ENCODE measurements at places on chromosomes 4 and X.

GRCh38 chr4:69811166-69811565 is 48.8 kb downstream of the SULT1E1 start:
- no peak for DNase-seq

- no peak for DNase-seq
These were observed 50.5 kb upstream of the RAB33B start for GRCh38 chr4:139403462-139403861.

- DNase-seq: no peak
These were observed 367.6 kb downstream of the PPP3CA start for GRCh38 chr4:100979736-100980135.

DNA sequence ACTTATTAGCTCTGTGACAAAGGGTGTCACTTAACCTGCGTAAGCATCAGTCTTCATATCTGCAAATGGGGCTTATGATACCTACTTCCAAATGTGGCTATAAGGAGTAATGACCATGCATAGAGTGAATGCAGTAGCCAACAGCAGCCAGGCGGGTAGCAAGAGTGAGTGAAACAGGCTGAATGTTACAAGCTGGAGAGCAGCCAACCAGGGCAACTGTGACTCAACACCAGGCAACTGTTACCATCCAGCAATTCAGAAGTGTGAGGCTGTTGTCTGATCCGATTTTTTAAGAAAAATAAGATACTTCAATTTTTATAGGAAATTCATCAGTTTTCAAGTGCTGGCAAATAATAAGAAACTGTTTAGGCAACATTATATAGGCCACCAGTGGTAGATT is 270.2 kb upstream of the TAPT1 start:
- no peak for DNase-seq

GRCh38 chr4:141215030-141215429 is 5.7 kb upstream of the ZNF330 start:
- DNase-seq: no peak

DNA sequence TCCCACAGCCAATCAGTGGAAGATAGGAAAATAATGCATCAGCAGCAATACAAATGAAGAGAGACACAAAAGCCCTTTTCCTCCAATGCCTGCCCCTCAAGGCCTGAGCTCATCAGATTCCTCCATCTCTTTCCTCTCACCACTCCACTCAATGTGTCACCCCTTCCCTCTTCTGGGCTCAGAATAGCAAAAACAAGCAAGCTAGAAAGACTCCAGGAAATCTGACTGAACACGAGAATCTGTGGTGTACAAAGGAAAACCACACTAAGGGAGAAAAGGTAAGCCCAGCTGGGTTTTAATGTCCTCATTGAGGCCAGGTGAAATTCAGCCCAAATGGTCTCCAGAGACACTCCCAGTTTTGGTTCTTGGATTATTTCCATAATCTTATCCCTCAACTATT is 46.3 kb downstream of the ARHGEF9 start:
- no peak for DNase-seq

DNA sequence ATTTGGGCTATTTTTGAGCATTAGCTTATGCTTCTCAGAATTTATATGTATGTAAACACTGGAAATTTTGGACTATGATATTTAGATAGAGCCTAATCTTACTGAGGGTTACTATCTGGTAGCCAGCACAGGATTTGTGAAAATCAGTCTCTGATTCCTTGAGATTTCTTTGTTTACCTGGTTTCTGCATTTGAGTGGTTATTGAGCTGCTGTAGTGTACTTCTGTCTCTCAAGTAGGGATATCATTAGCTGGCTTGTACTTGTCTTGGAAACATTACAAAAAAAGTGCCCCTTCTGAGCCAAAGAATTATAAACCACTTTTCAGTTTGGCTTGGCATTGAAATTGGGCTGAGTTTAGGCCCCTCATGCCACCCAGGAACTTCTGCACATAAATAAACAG is 49.7 kb downstream of the TLL1 start:
- DNase-seq: no peak

- DNase-seq: no peak
These were observed 49.5 kb upstream of the LNX1 start for GRCh38 chr4:53640576-53641453.

- DNase-seq: no peak
These were observed 63.8 kb upstream of the MTM1 start for GRCh38 chrX:150504397-150505182.

All from right forelimb (tissue), 1 donor.